ENCODE measurements at places on chromosomes 4 and X.

- DNase-seq: no peak
These were observed 1.8 kb downstream of the SPIN4 start for GRCh38 chrX:63349307-63349706.

- no peak for DNase-seq
These were observed 348.5 kb downstream of the OPHN1 start for GRCh38 chrX:68084765-68085164.

DNA sequence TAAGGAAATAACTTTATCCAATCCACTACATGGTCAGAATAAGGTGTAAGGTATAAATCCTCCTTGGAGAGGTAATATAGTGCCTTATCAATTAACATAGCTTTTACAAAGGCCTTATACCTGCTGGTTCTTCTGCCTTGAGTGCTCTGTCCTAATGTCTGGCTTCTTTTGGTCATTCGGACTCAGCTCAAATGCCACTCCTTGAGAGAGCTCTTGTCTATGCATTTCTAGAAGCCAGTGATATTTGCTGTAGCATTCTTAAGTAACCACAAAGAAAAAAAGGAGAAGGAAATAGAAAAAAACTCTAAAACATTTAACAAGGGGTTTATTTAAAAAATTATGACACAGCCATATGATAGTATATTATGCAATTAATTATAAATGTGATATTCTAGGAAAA is 444.8 kb upstream of the SLIT2 start:
- DNase-seq: no peak

DNA sequence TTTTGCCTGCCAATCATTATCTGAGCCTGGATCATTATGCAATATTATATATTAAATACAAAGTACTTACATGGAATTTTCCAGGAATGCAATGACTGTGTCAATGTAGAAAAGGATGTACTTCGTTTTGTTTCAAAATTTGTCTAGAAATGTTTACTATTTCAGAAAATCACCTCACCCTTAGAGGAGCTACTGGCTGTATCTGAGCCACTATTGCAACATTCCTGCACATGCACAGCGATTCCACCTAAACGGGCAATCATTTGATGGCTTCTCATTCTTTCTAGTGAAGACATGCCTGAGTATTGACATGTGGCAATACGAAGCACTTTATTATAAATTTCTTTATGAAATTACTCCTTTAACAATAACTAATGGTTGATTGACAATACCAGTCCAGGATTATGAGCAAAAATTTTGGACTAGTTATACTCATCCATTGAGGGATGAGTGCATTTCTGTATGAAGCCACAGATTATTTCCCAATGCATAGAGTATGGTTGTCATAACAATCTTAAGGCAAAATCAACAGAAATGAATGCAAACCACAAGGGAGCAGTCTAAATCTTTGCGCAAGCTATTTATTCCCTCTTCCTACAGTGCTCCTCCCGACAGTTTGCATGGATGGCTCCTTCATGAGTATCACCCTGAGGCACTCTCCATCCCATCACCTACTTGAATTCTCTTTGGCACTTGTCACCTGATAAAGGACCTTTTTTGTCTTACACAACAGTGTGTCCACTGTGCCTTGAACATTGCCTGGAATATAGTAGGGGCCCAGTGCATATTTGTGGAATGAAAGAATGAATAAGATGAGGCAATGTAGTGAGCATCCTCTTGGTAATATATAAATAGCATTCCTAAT is 35.8 kb upstream of the MMAA start:
- DNase-seq: no peak

DNA sequence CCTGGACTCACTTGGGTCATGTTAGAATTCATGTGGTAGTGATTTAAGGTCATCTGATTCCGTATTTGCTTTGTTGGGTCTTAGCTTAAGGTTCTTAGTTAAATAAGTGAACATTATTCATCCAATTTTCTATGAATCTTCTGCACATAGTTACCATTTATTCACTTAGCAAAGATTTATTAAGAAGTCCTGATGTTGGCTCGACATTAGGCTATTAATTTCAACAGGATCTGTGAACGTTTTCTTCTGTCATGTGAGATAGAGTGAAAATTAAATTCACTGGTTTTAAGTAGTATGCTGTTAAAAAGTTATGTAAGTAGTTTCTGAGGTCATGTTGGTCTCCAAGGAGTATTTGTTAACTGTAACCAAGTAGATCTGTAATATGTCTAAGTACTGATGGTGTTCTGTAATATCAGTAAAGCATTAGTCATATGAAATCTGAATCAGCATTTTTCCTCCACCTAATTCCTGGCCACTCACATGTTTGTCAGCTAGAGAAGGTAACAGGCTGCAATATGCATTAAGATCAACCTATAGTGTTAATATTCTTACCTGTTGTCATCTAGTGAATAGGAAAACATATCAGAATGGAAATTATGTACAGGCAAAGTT is 155.6 kb downstream of the PCDH7 start:
- DNase-seq: no peak

GRCh38 chrX:113726898-113727297 is 857.0 kb upstream of the HTR2C start:
- no peak for DNase-seq

GRCh38 chrX:52585892-52586291 is 68.8 kb downstream of the SSX7 start:
- DNase-seq: no peak

All from activated T-helper 1 cell treated with Interleukin-2 at 50 U/mL for 16 hours (primary cell).